Stimulated activated CD4-positive, alpha-beta T cell treated with anti-CD3 and anti-CD28 coated beads, TNF-alpha, amount 100 ng/mL, for 24 hours (primary cell): ENCODE measurements at places on chromosomes 3 and 15.

DNA sequence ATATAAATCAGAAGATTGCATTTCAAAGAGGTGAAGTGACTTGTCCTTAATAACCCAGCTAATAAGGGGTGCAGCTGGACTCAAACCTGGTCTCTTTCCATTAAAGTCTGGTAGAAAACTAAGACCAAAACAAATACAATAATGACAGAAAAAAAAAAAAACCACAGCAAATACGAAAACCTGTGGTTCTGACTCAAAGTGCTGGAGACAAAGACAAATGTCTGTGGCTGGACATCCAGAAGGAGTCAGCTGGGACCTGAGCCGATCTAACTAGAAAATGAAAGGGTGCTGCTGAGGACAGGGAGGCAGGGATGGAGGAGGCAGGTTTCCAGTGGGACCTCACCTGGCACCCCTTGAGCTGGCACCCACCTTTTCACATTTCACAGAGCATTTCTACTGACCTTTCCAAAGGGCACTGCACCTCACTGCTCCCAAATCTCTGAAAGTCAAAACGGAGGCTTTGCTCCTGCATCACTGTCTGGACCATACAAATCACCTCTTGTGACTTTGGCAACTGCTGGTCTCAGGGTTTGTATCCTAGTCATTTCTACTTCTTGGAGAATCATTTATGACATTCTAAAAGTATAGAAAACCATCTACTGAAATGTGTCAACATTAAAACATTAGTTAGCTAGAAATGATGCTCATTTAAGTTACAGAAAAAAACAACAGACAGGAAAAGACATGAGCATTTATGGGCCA is 61.7 kb downstream of the CCNL1 start:
- DNase-seq: no peak

- peak; percentile 46 for DNase-seq
Measured at GRCh38 chr15:98311566-98312188, 336.7 kb upstream of the IGF1R start.

- no peak for DNase-seq
Measured at GRCh38 chr15:28982886-28983285, 97.1 kb downstream of the APBA2 start.

DNA sequence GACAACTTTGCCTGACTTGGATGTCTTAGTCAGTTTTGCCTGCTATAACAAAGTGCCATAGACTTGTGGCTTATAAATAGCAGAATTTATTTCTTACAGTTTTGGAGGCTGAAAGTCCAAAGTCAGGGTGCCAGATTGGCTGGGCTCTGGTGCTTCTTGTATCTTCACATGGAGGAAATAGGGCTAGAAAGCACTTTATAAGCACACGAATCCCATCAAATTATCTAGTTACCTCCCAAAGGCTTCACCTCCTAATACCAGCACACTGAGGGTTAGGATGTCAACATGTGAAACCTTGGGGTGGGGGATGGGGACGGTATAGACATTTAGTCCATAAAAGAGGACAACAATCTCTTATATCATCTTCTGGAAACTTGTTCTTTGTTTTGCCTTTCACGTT is 116.8 kb downstream of the SQOR start:
- DNase-seq: no peak

GRCh38 chr3:178900029-178900646 is 171.5 kb downstream of the ZMAT3 start:
- no peak for DNase-seq

GRCh38 chr3:46479696-46480095 is 15.0 kb upstream of the LTF start:
- DNase-seq: no peak

- no peak for DNase-seq
Measured at GRCh38 chr15:74835312-74835823, 7.6 kb downstream of the ULK3 start.

DNA sequence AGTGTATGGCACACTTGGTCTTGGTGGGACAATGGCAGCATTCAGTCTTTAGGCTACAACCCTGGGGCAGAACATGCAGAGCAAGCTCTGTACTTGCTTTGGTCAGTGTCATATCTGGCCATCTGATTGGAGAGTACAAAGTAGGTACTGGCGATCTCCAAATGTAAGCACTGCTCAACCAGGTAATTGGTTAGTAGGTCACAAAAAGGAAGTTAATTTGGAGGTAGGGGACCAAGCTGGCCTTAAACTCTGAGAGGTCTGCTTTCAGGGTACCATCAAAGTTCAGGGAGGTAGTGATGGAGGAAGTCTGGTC is 3.3 kb upstream of the ABHD5 start:
- no peak for DNase-seq

DNA sequence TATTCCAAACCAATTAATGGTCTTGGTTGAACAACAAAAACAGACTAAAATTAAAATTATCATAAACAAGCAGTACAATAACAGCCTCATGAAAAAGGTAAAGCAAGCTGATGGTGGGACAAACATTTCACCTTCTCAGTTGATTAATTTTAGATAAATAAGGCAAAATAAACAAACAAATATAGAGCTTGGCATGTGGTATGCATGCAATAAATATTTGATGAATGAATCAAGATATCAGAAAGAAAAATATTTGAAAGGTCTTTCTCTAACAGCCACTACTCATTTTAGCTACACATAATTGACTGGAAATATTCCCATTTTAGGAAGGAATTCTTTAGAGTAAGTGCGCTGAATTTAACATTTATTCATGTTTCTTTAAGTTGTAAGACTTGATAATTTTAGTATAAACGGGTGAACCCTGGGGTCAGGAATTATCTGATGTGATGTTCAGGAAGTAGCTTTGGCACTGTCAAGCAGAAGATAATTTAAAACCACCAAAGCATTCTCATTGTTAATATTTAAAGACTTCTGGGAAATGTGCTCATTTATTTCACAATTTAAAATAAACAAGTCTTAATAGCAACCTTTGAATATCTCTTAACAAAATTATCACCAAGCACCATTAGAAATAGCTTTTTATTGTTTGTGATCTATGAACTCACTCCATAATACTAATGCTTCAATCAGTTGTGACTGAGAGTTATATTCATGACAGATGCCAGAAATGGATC is 372.3 kb upstream of the TGFBR2 start:
- no peak for DNase-seq

DNA sequence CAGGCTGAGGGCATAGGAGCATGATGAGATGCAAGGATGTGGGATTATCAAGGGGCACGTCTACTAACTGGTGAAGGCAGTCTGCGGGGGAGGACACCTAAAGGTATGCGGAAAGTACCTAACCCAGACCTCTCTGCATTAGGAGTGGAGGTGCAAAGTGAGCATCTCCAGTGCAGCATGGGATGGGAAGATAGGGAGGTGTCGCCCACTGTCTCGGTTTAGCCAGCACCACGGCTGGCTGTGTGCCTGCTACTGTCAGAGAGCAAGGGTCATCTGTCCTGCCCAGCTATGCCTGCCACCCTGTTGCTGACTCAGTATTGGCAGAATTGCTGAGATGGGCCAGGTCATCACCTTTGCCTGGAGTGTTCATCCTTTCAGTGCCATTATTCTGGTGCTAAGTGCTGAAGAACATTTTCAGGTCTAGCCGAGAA is 40.1 kb downstream of the OXNAD1 start:
- DNase-seq: no peak

DNA sequence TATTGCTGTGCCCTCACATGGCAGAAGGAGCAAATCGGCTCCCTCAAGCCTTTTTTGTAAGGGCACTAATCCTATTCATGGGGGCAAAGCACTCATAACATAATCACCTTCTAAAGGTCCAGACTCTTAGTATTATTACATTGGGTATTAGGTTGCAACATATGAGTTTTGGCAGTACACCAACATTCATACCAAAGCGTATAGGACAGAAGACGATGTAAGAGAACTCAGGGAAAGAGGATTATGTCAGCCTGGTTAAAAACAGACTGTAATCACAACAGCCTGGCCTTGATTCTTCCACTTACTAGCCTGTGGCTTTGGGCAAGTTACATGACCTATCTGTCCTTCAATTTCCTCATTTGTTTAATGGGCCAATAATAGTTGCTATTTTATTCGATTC is 828.5 kb upstream of the NECTIN3 start:
- DNase-seq: no peak

- no peak for DNase-seq
Measured at GRCh38 chr15:38072348-38073177, 138.1 kb downstream of the TMCO5A start.

GRCh38 chr3:122233101-122233952 is 49.9 kb downstream of the CASR start:
- DNase-seq: no peak

GRCh38 chr3:183028416-183028815 is 48.1 kb upstream of the DCUN1D1 start:
- DNase-seq: no peak

GRCh38 chr3:46908294-46908985 is 30.9 kb downstream of the PTH1R start:
- DNase-seq: no peak

DNA sequence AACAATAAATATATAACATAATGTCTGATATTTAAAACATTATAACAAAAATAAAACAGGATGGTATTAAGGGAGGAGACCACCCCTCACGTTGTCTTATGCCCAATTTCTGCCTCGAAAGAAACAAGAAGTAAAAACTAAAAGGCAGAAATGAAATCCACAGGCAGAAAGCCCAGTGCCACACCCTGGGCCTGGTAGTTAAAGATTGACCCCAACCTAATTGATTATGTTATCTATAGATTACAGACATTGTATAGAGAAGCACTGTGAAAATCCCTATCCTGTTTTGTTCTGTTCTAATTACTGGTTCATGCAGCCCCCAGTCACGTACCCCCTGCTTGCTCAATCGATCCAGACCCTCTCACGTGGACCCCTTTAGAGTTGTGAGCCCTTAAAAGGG is 22.3 kb upstream of the ACP3 start:
- DNase-seq: no peak

- DNase-seq: no peak
Measured at GRCh38 chr3:178271740-178272387, 264.4 kb upstream of the KCNMB2 start.

DNA sequence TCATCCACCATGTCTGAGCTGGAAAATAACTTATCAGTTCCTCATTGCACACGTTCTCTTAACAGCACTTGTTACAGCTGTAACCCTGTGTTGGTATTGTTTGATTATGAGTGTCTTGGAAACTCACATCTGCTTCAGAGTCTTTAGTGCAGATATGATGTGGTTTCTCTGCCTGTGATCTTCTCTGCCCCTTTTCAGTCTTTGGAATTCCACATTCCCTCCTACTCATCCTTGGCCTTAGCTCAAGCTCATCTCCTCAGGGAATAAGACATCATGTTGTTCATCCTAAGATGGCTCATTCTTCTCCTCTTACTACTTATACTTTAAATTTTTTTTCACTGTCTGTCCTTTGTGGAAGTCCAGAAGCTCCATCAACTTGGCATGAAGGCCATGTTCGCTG is 77.7 kb downstream of the SYNPR start:
- DNase-seq: no peak

DNA sequence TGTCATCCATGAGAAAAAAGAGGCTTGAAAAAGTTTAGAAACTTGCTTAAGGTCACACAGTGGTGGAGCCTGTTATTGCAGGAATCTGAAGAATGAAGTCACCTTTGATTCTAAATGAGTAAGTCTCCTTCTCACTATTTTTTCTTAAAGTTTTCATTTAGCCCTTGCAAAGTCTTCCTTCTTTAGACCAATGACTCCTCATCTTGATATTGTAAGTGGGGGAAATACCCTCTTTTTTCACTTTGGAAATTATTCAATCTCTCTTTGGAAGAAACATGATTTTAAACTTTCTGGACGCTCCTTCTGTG is 787 bp upstream of the SLMAP start:
- no peak for DNase-seq

GRCh38 chr15:66675446-66675845 is 26.6 kb upstream of the SMAD6 start:
- DNase-seq: no peak

GRCh38 chr3:187550446-187550845 is 119.7 kb downstream of the SST start:
- no peak for DNase-seq

- DNase-seq: no peak
Measured at GRCh38 chr3:78647726-78648125, 1120.1 kb downstream of the ROBO1 start.

- no peak for DNase-seq
Measured at GRCh38 chr15:86690566-86690965, 610.9 kb downstream of the AGBL1 start.

DNA sequence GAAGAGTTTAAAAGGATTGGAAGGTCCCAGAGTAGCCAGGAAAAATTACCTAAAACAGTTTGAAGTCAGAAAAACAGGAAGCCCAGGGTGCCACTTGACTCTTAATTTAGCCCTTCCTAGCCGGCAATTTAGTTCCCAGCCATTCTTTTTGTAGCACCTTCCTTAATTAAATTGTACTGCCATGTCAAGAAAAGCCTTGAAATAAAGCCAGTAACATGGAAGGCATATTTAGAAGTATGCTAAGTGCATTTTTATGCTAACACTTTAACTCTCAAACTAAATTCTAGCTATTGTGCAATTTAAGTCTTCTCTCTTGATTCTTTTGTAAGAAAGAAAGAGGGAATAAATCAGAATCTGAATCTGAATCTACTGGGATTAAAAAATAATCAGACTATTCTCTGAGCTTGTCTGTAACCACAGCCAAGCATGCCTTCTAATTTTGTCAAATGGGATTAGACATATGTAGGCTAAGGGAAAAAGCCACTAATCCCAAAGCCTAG is 43.2 kb downstream of the MAP3K13 start:
- DNase-seq: no peak

DNA sequence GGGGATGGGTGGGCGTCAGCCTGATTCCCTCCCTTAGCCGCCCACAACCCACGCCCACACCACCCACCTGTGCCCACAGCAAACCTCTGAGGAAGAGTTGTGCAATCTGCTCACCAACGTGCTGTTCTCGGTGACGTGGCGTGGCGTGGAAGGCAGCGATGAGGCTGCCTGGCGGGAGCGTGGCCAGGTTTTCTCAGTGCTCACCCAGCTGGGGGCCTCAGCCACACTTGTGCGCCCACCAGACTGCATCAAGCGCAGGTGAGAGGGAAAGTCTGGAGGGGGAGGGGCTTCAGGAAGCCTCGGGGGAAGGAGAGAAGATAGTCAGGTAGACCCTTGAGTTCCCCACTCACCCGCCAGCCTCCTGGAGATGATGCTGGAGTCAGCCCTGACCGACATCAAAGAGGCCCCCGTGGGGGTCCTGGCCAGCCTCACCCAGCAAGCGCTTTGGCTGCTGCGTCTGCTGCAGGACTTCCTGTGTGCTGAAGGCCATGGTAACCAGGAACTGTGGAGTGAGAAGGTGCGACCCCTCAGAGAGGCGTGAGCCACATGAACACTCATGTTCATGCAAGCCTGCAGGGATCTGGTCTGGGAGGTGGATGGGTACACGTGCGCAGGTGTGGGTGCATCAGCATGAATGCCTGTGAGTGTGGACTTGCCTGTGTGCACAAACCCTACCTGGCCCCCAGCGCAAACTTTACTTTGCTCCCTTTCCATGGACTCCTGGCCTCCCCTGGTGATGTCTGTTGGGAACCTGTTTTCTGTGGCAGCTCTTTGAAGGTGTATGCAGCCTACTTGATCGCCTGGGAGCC is 21.7 kb downstream of the NBEAL2 start:
- no peak for DNase-seq

GRCh38 chr3:140465988-140466387 is 211.9 kb upstream of the TRIM42 start:
- DNase-seq: no peak
